ENCODE measurements at places on chromosomes 3 and 15. TPM values are rescaled to one million over a fixed set of nuclear protein-coding genes. Genes with fewer than 3 reads are reported as not detected.

GRCh38 chr15:38683382-38684242 lies 119.0 kb upstream of the RASGRP1 start:
- H3K4me3 ChIP-seq, result no peak overlapping the region
- DNase-seq, result no peak
- H3K27me3 ChIP-seq, result no peaks in the 10 kb centered on the region
- no peaks in the 10 kb centered on the region for H3K4me1 ChIP-seq

GRCh38 chr3:14810070-14810791 lies 8.5 kb upstream of the FGD5 start:
- no peaks in the 10 kb centered on the region for H3K36me3 ChIP-seq
- H3K27ac ChIP-seq, result peak overlapping the region; percentile 85
- H3K27me3 ChIP-seq, result no peaks in the 10 kb centered on the region
- no peaks in the 10 kb centered on the region for H3K4me1 ChIP-seq
- H3K4me3 ChIP-seq, result peak overlapping the region; percentile 43
- DNase-seq, result peak; percentile 41

DNA sequence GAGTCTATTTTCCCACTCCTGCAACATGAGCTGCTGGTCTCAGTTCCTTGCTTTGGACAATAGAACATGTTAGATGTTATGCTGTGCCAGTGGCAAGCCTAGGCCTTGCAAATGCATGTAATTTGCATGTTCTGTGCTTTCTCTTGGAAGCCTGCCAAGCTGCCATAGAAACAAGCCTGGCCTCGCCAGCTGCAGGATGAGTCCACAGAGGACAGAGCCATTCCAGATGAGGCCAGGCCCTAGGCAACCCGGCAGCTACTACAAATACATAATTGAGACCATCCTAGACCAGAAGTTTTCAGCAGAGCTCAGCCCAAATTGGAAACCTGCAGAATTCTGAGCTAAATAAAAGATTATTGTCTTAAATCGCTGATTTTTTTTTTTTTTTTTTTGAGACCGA lies 39.6 kb downstream of the TRIM69 start:
- DNase-seq, result no peak

GRCh38 chr15:63263519-63263918 lies 13.9 kb upstream of the APH1B start:
- H3K27ac ChIP-seq, result no peak overlapping the region
- DNase-seq, result no peak
- no peaks in the 10 kb centered on the region for H3K27me3 ChIP-seq
- no peaks in the 10 kb centered on the region for H3K36me3 ChIP-seq
- H3K4me3 ChIP-seq, result no peak overlapping the region

GRCh38 chr3:127590282-127590592 lies 296 bp downstream of the TPRA1 start:
- no peaks in the 10 kb centered on the region for H3K36me3 ChIP-seq
- H3K4me1 ChIP-seq, result peaks cover 3% of the 10 kb centered on the region
- H3K27me3 ChIP-seq, result no peaks in the 10 kb centered on the region
- H3K4me3 ChIP-seq, result peak overlapping the region; percentile 54
- peak overlapping the region; percentile 91 for H3K27ac ChIP-seq
- DNase-seq, result peak; percentile 29

DNA sequence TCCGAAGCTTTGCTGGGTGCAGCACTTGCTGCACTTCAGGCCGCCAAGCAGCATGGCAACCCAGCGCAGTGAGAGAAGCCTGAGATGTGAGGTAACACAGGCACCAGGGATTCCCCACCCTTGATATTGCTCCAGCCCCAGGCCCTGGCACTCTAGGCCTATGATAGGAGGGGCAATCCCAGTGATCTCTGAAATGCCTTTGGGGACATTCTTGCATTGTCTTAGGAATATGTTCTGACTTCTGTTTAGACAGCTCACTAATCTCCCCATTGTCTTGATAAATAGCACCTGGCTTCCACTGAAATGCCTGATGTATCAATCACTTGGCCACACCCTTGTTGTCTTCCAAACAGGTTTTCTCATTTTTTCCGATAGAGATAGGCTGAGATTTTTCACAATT lies 102.8 kb downstream of the SOX14 start:
- H3K4me3 ChIP-seq, result no peak overlapping the region
- H3K27ac ChIP-seq, result no peak overlapping the region
- no peak for DNase-seq
- no peaks in the 10 kb centered on the region for H3K36me3 ChIP-seq

DNA sequence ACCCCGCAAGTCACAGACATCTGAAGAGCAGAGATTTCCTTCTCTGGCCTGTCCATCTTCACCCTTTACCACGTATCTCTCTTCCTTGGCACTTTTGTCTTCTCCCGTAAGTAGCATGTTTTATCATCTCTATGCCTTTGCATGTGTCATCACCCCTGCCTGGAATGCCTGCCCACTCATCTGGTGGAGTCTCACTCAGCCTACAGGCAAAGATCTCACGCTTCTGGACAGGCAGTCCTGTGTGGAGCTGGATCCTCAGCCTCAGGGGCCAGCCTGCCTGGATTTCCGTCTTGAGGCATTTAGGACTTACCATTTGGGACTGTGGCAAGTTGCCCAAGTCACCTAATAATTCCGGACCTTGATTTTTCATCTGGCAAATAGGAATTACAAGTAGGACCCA lies 114.3 kb upstream of the CACNA2D3 start:
- DNase-seq, result no peak
- H3K4me3 ChIP-seq, result no peak overlapping the region
- H3K36me3 ChIP-seq, result no peaks in the 10 kb centered on the region
- no peaks in the 10 kb centered on the region for H3K4me1 ChIP-seq
- H3K27me3 ChIP-seq, result no peaks in the 10 kb centered on the region

GRCh38 chr15:70088887-70089691 lies 8.6 kb downstream of the TLE3 start:
- no peaks in the 10 kb centered on the region for H3K27me3 ChIP-seq
- H3K36me3 ChIP-seq, result no peaks in the 10 kb centered on the region
- peaks cover 14% of the 10 kb centered on the region for H3K4me1 ChIP-seq
- H3K4me3 ChIP-seq, result no peak overlapping the region
- peak overlapping the region; percentile 63 for H3K27ac ChIP-seq

- no peak overlapping the region for H3K4me3 ChIP-seq
- H3K4me1 ChIP-seq, result no peaks in the 10 kb centered on the region
- H3K27ac ChIP-seq, result peak overlapping the region; percentile 50
- no peak for DNase-seq
- H3K27me3 ChIP-seq, result no peaks in the 10 kb centered on the region
- no peaks in the 10 kb centered on the region for H3K36me3 ChIP-seq
Observed at GRCh38 chr3:38368238-38368637, 21.7 kb downstream of the XYLB start.

GRCh38 chr15:45785897-45786296 lies 151.1 kb downstream of the SQOR start:
- H3K36me3 ChIP-seq, result no peaks in the 10 kb centered on the region
- DNase-seq, result no peak
- no peak overlapping the region for H3K27ac ChIP-seq
- H3K27me3 ChIP-seq, result no peaks in the 10 kb centered on the region
- no peaks in the 10 kb centered on the region for H3K4me1 ChIP-seq

GRCh38 chr15:52558196-52558595 lies 10.6 kb downstream of the ARPP19 start:
- H3K27ac ChIP-seq, result peak overlapping the region; percentile 35
- H3K4me1 ChIP-seq, result no peaks in the 10 kb centered on the region
- H3K4me3 ChIP-seq, result no peak overlapping the region
- H3K27me3 ChIP-seq, result no peaks in the 10 kb centered on the region
- H3K36me3 ChIP-seq, result no peaks in the 10 kb centered on the region

- H3K27me3 ChIP-seq, result no peaks in the 10 kb centered on the region
- H3K4me3 ChIP-seq, result no peak overlapping the region
- DNase-seq, result no peak
- H3K36me3 ChIP-seq, result no peaks in the 10 kb centered on the region
- H3K4me1 ChIP-seq, result no peaks in the 10 kb centered on the region
Observed at GRCh38 chr15:63458026-63458425, 46.4 kb upstream of the USP3 start.

DNA sequence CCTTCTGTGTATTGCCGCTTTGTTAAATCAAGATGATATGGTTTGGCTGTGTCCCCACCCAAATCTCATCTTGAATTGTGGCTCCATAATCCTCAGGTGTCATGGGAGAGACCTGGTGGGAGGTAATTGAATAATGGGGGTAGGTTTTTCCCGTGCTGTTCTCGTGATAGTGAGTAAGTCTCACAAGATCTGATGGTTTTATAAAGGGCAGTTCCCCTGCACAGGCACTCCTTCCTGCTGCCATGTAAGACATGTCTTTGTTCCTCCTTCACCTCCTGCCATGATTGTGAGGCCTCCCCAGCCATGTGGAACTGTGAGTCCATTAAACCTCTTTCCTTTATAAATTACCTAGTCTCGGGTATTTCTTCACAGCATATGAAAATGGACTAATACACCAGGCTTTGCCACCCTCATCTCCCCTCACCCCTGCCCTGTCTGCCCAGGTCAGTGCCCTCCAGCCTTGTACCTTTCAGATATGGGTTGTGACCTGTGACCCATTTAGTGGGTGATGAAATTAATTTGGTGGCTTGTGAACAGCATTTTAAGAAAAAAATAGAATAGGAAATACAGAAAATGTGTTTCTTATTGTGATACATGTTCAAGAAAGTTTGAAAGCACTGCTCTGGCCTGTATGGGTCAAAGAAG lies 56.1 kb upstream of the MCF2L2 start:
- H3K36me3 ChIP-seq, result no peaks in the 10 kb centered on the region
- DNase-seq, result no peak
- no peaks in the 10 kb centered on the region for H3K27me3 ChIP-seq
- H3K4me3 ChIP-seq, result no peak overlapping the region
- H3K4me1 ChIP-seq, result no peaks in the 10 kb centered on the region

GRCh38 chr15:85871545-85871944 lies 76.8 kb upstream of the KLHL25 start:
- H3K4me3 ChIP-seq, result no peak overlapping the region
- no peak for DNase-seq
- no peaks in the 10 kb centered on the region for H3K27me3 ChIP-seq
- no peaks in the 10 kb centered on the region for H3K36me3 ChIP-seq

DNA sequence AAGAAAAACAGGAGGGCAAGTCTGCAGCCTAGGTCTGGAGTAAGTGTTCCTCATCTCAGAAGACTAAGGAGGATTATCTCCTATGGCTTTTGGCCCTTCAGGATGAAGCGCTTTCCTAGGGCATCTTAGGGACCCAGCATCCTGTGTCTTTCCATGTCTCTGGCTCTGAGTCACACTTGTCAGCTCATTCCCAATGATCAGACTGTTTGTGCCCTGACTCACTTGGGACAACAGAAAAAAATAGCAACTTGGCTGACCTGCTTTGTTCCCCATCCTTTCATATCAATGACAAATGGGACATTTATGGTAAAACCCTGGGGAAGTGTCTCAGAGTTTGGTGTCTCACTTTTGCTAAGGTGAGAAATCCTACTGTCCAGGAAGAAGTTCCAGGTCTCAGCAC lies 76.2 kb upstream of the OXTR start:
- no peak overlapping the region for H3K4me3 ChIP-seq
- no peaks in the 10 kb centered on the region for H3K4me1 ChIP-seq
- H3K36me3 ChIP-seq, result no peaks in the 10 kb centered on the region
- DNase-seq, result no peak
- H3K27ac ChIP-seq, result no peak overlapping the region

DNA sequence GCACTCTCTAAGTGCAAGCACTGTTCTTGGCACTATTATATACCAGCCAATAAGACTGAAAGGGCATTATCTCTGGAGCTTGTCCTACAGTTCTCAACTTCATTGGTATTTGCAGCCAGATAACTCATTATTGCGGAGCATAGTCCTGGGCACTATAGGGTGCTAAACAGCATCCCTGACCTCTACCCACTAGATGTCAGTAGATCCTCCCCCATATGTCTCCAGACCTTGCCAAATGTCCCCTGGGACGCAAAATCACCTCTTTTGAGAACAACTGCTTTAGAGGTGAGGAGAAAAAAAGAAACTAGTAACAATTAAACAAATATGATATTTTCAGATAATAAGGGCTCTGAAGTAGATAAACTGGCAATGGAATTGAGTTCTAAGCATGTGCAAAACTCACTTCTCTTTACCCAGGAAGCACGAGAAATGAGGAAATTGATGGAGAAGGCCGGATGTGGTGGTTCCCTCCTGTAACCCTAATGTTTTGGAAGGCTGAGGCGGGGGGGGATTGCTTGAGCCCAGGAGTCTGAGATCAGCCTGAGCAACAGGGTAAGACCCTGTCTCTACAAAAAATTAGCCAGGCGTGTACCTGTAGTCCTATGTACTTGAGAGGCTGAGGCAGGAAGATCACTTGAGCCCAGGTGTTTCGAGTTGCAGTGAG lies 61.4 kb downstream of the FRMD4B start:
- no peak overlapping the region for H3K4me3 ChIP-seq
- DNase-seq, result no peak
- H3K4me1 ChIP-seq, result no peaks in the 10 kb centered on the region
- no peaks in the 10 kb centered on the region for H3K36me3 ChIP-seq
- no peak overlapping the region for H3K27ac ChIP-seq

DNA sequence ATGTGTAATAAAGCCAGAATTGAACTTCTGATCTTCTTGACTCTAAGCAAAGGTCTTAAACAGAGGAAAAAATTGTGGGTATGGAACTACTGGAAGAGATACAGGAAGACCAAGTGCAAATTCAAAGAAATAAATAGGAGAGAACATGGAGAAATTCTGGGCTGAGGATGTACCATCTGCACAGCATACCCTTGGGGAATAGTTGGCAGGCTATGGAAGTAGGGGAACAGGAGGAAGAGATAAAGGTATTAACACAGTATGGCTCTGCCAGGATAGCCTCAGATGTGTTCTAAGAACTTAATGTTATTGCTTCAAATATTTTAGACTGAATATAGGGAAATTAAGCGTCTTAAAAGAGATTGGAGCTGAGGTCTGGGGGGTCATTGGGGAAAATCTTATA lies 485.4 kb downstream of the CNTN3 start:
- H3K4me1 ChIP-seq, result no peaks in the 10 kb centered on the region
- no peak for DNase-seq
- H3K36me3 ChIP-seq, result no peaks in the 10 kb centered on the region
- no peak overlapping the region for H3K4me3 ChIP-seq

DNA sequence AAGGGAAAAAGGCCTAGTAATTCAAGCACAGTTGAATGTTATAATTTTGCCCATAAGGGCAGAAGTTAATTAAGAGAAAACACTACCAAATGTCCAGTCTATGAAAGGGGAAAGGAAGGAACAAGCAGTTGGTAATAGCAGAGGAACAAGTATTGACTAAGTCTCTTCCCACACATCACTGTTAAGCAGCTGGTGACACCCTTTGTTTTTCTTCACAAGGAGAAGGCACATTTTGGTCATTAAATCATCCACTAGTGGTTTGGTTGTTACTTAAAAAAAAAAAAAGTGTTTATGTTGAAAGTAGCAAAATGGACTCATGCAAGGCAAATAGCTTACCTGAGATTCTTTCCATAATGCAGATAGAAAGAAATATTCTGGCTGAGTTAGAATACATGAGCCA lies 321.4 kb upstream of the NECTIN3 start:
- H3K27ac ChIP-seq, result no peak overlapping the region
- no peak for DNase-seq
- no peaks in the 10 kb centered on the region for H3K27me3 ChIP-seq
- H3K4me1 ChIP-seq, result no peaks in the 10 kb centered on the region
- H3K4me3 ChIP-seq, result no peak overlapping the region

GRCh38 chr3:4387210-4388204 lies 79.6 kb downstream of the SUMF1 start:
- no peak overlapping the region for H3K27ac ChIP-seq
- no peaks in the 10 kb centered on the region for H3K27me3 ChIP-seq
- no peak for DNase-seq
- no peak overlapping the region for H3K4me3 ChIP-seq
- H3K36me3 ChIP-seq, result no peaks in the 10 kb centered on the region

EFCC1 gene
- total RNA-seq, result 1.2 TPM

DZIP1L gene
- 3.8 TPM for total RNA-seq

AAGAB gene
- total RNA-seq, result 25.5 TPM

CTXN2 gene
- not detected for total RNA-seq

BCHE gene
- 9.7 TPM for total RNA-seq

ASB14 gene
- 0.28 TPM for total RNA-seq

CHCHD6 gene
- 14.2 TPM for total RNA-seq

EAF2 gene
- total RNA-seq, result 3.4 TPM

TIPIN gene
- total RNA-seq, result 0.77 TPM

ACOX2 gene
- total RNA-seq, result 29.0 TPM

VWA5B2 gene
- total RNA-seq, result 0.35 TPM

PARP3 gene
- total RNA-seq, result 9.9 TPM
